CD4-positive, alpha-beta T cell treated with Interleukin-6 at 100 ng/mL for 8 hours (primary cell): ENCODE measurements at places on chromosomes 13 and 19.
A peak's percentile ranks its signal among the peaks of the same experiment; 100 is the strongest.

DNA sequence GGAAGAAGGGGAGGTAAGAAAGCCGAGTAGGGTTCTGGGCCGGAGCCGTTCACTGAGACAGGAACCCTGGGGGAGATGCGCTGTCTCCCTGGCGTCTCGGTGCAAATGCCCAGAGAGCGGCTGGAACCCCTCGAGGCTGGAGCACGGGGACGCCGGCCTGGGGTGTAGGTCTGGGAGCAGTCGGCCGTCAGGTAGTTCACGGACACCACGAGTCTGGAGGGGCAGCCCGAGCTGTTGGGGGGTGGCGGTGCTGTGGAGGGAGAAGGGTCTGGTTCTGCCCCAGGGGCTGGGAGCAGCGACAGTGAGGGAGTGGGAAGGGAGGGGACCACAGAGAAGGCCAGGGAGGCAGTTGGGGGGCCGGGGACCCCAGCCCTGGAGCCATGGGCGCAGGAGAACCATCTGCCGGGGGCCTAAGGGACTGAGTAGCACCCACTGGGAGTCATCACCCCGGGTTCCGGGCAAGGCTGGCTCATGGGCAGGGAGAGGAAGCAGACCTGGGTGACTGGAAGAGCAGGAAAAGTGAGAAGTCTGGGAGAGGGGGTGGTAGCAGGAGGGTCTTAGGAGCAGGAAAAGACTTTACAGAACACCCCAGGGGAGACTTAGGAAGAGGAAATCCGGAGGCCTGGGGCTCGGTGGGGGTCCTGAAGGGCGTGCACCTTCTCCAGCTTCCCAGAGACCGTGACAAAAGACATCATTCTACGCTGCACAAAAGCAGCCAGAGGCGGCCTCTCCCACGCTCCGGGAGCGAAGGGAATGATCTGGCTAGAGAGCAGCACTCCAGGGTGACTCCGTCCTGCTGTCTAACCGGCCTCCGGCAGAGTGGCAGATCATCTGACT lies 173.1 kb upstream of the SOX1 start:
- DNase-seq, result no peak

- no peak for DNase-seq
Measured at GRCh38 chr19:12921047-12921446, 2.0 kb upstream of the SYCE2 start.

GRCh38 chr19:10251792-10252694 lies at the start of gene MRPL4:
TSS of gene MRPL4 (plus strand) at chr19:10252214. CDS start at chr19:10252254, 40 bp downstream.
- peak; percentile 97 for DNase-seq

DNA sequence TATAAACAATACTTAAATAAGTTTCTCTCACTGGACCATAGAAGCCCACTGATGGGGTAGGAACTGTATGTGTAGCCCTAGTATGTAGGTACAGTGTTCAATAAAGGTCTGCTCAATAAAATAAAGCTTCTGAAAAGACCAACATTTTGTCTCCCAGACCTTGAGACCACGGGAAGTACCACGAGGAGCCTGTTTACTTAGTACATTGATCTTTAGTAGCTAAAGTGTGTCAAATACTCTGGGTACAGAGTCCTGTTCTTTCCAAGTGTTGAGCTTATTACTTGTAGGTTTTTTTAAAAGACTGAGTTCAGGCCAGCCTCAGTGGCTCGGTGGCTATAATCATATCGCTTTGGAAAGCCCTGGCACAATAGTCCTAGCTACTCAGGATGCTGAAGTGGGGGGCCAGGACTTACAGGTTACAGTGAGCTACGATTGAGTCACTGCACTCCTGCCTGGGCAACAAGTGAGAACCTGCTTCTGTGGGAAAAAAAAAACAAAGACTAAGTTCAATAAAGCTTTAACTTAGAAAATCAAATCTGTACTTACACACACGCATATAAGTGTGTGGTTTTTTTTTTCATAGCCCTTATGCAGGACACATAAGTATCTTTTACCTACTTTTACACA lies 3.4 kb downstream of the MTRF1 start:
- DNase-seq, result no peak

DNA sequence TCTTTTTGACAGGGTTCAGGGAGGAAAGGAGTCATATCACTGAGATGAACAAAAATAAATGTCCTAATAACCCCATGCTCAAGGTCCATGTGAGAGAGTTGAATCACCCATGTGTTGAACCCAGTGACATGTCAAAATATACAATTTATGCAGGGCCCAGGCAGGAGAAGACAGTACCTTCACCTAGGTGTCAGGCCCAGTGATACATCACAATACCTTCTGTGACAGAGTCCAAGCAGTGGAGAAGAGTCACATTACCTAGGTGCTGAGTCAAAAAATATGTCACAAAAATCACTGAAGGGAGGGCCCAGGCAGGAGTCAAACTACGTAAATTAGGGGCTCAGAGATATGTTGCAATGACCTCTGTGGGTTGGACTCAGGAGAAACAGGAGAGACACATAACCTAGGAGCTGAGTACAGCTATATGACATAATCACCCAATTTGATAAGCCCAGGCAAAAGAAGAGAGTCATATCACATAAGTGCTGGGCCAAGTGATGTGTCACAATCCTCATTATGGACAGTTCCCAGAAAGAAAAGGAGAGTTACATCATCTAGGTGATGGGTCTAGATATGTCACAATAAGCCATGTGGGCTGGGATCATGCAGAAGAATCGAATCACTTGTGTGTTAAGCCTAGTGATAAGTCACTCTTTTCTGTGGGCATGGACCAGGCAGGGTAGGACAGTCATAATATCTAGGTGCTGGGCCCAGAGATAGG lies 13.8 kb upstream of the ZNF724 start:
- no peak for DNase-seq

DNA sequence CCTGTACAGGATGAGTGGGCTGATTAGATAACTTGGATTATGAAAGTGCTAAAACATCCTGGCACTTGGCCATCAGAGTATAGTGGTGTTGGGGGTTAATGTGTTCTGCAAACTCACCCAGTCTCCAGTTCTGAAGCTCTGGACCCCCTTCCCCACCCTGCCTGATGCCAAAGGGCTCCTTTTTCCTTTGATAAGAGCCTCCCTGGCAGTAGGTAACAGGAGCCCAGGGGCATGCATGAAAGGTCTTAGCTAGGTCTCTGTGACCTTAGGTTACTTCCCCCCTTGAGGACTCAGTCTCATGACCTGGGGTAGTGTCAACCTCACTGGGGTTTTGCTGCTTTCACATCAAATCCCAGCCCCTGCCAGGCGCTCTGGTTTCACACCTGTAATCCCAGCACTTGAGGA lies 2.5 kb downstream of the RPS28 start:
- no peak for DNase-seq

DNA sequence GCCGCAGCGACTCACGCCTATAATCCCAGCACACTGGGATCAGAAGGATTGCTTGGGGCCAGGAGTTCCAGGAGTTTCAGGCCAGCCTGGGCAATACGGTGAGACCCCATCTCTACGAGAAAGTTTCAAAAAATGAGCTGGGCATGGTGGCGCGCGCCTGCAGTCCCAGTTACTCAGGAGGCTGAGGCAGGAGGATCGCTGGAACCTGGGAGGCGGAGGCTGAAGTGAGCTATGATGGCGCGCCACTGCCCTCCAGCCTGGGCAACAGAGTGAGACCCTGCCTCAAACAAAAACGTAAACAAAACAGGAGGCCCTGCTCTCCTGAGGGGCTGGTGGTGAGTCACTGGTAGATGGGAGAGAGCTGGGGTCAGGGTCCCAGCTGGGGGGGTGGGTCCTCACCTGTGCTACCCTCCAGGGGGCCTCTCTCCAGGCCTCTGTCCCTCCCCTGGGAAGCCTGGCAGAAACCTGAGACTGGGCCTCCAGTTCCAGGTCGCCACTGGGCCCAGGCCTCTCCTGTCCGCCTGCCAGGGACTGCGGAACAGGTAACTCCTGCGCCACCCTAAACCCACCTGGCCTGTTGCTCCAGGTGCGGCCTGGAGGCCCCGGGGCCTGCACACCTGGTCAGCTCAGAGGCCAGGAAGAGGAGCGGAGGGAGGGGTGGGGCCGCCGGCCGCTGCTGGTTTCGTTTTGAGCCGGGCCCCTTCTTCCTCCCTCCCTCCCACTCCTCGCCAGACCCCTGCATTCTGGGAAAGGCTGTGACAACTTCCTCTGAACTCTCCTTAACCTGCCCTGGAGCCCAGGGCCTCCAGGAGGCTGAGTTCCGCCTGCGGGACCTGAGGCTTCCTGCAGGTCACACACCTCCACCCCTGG lies 17.2 kb upstream of the ZBTB7A start:
- DNase-seq, result peak; percentile 58

GRCh38 chr19:13269348-13269747 lies 119.1 kb downstream of the IER2 start:
- no peak for DNase-seq

DNA sequence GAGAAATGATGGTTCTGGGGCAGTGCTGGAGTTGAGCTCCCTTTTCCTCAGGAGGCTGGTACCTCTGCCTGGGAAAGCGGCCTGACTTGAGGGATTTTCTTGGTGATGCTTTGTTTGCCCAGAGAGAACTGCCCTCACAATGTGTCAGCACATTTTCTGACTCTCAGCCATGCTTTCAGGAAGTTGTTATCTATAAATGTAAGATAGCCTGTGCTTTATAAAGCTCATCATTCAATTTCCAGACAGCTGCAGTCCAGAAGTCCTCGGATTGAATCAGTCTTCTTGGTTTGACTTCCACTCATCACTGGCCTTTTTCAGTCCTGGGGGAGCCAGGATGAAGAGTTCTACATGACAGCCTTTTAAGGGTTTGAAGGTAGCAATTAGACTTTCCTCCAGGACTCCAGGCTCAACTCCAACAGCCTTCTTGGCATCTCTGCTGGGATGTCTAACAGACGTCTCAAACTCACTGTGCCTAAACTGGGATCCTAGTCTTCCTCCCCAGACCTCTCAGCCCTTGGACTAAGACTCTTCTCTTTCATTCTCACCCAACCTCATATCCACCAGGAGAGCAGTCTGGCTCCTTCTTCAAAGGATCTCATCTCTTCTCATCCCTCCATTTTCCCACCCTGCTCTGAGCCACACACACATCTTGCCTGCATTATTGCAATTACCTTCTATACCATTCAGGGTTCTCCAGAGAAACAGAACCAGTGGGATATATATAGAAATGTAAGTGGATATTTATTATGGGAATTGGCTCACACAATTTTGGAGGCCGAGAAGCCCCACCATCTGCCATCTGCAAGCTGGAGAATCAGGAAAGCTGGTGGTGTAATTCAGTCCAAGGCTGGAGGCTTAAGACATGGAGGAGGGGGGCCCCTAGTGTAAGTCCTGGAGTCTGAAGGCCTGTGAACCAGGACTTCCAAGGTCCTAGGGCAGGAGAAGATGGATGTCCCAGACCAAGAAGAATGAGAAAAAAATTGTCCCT lies 13.1 kb downstream of the ERICH6B start:
- no peak for DNase-seq

DNA sequence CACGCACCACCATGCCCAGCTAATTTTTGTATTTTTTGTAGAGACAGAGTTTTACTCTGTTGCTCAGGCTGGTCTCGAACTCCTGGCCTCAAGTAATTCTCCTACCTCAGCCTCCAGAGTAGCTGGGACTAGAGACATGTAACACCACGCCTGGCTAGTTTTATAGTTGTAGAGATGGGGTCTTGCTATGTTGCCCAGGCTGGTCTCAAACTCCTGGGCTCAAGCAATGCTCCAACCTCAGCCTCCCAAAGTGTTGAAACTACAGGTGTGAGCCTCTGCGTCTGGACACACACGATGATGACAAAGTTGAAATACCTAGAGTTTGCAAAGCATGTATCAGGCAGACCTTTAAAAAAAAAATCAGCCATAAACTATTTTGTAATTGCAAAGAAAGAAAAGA lies 4.6 kb upstream of the PTOV1 start:
- DNase-seq, result no peak

DNA sequence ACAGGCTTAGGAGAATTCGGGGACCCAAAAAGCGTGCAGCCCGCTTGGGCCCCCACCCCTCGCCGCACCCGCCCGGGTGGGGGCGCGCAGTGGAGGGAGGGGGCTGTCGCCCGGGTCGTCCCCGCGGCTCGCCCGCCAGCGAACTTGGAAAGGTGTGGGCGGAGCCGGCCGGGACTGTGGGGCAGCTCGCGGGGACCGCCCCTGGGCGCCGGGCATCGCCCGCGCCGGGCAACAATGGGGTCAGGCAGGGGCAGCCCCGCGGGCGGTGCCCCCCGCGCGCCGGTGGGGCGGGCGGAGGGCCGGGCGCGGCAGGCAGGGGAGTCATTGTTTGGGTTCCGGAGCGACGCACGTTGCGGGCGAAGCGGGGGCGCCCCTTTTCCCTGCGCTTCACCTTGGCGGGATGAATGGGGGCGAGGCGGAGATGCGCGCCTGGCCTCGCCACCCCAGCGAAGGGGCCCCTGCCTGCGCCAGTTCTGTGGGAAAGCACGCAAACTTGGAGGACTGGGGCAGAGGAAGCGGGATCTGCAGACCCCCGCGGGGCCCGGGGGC lies 647 bp upstream of the KLF12 start:
- DNase-seq, result peak; percentile 38

GRCh38 chr13:27339299-27339698 lies 68.7 kb downstream of the RASL11A start:
- peak; percentile 40 for DNase-seq

GRCh38 chr13:82925114-82925513 lies 957.2 kb downstream of the SLITRK1 start:
- DNase-seq, result no peak
